Type B pancreatic cell (in vitro differentiated cells): ENCODE measurements at places on chromosomes 6 and 20.

DNA sequence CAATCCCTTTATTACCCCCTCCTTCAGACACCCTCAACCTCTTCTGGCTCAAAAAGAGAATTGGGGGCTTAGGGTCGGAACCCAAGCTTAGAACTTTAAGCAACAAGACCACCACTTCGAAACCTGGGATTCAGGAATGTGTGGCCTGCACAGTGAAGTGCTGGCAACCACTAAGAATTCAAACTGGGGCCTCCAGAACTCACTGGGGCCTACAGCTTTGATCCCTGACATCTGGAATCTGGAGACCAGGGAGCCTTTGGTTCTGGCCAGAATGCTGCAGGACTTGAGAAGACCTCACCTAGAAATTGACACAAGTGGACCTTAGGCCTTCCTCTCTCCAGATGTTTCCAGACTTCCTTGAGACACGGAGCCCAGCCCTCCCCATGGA, 2.2 kb downstream of the TNF start:
- H3K27ac ChIP-seq = no peak overlapping the region
- DNase-seq = no peak
- H3K27me3 ChIP-seq = peaks cover 34% of the 10 kb centered on the region
- H3K4me3 ChIP-seq = no peak overlapping the region
- H3K36me3 ChIP-seq = no peaks in the 10 kb centered on the region

- H3K27me3 ChIP-seq = no peaks in the 10 kb centered on the region
- H3K4me1 ChIP-seq = no peaks in the 10 kb centered on the region
- H3K27ac ChIP-seq = no peak overlapping the region
- DNase-seq = no peak
- no peaks in the 10 kb centered on the region for H3K36me3 ChIP-seq
Observed at GRCh38 chr6:75144386-75144785, 61.5 kb downstream of the COL12A1 start.

DNA sequence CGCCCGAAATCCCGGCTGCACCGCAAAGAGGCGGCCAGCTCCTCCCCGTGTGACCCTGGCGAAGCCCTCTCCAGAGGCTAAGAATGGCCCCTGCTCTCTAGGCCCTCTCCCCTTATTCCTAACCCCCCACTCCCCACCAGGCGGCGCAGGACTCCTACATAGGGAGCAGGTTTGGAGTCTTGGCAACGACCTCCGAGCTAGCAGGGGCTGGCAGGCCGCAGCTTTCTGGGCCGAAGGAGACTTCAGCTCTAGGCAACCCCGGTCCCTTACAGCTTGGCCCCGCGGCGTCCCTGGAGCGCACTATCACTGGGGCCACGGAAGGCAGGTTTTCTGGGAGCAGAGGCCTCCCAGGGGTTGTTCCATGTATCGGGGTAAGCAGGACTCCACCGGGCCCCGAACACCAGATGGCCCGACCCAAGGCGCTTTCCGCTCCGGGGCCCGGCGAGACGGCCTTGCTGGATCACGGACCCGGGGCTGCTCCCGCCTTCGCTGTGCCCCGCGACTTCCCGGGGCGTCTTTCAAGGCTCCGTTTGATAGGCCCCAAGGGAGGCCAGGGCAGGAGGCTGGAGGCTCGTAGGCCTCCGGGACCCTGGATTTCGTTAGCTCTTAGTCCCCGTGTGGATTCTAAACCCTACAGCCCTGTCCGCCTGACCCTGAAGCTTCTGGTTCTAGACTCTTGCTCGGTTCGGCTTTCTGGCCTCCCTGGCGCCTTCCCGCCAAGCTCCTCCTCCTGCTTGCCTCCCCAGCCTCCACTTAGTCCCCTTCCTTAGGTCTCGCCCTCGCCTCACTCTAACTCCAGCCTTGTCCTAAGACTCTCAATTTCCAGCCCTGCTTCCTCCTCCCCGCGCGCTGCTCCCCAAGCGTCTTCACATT, 1.9 kb downstream of the SLC32A1 start:
- peaks cover 4% of the 10 kb centered on the region for H3K36me3 ChIP-seq
- H3K27ac ChIP-seq = peak overlapping the region; percentile 43
- peaks cover 47% of the 10 kb centered on the region for H3K4me1 ChIP-seq

GRCh38 chr6:21158149-21158548, 435.4 kb upstream of the SOX4 start:
- no peaks in the 10 kb centered on the region for H3K27me3 ChIP-seq
- H3K27ac ChIP-seq = no peak overlapping the region
- no peak overlapping the region for H3K4me3 ChIP-seq
- no peak for DNase-seq
- H3K4me1 ChIP-seq = peaks cover 11% of the 10 kb centered on the region

- H3K4me1 ChIP-seq = no peaks in the 10 kb centered on the region
- H3K4me3 ChIP-seq = no peak overlapping the region
- H3K27me3 ChIP-seq = no peaks in the 10 kb centered on the region
- H3K36me3 ChIP-seq = peaks cover 14% of the 10 kb centered on the region
- no peak for DNase-seq
Observed at GRCh38 chr6:100810015-100810414, 71.1 kb downstream of the ASCC3 start.

DNA sequence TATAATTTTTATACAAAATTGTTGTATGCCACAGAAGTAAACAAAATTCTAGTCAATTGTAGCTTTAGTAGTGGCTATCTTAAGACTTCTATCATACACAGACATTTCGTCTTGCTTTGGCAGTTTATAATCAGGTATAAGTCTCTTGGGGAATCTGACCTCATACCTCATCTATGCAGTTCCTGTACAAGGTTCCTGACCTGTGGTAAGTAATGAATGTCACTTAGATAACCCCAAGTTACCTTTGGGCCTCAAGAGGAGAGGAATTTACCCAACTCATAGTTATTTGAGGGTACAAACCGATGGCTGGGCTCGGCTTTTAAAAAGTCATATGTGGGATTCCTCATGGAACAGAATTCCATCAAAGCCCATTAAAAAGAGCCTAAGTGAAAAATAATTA, 58.8 kb upstream of the UNC93A start:
- H3K4me1 ChIP-seq = peaks cover 23% of the 10 kb centered on the region
- H3K36me3 ChIP-seq = peaks cover 6% of the 10 kb centered on the region
- no peak overlapping the region for H3K27ac ChIP-seq
- no peak overlapping the region for H3K4me3 ChIP-seq
- DNase-seq = no peak
- peaks cover 54% of the 10 kb centered on the region for H3K27me3 ChIP-seq

GRCh38 chr6:153668758-153669157, 370.3 kb upstream of the OPRM1 start:
- no peak overlapping the region for H3K27ac ChIP-seq
- H3K4me1 ChIP-seq = no peaks in the 10 kb centered on the region
- H3K27me3 ChIP-seq = no peaks in the 10 kb centered on the region
- no peaks in the 10 kb centered on the region for H3K36me3 ChIP-seq
- DNase-seq = no peak

- H3K4me1 ChIP-seq = peaks cover 6% of the 10 kb centered on the region
- no peak overlapping the region for H3K27ac ChIP-seq
- no peak for DNase-seq
- no peaks in the 10 kb centered on the region for H3K36me3 ChIP-seq
- H3K4me3 ChIP-seq = no peak overlapping the region
Observed at GRCh38 chr6:29561606-29562181, 2.2 kb upstream of the UBD start.

- no peaks in the 10 kb centered on the region for H3K36me3 ChIP-seq
- H3K27ac ChIP-seq = no peak overlapping the region
- H3K27me3 ChIP-seq = peaks cover 21% of the 10 kb centered on the region
- no peak for DNase-seq
Observed at GRCh38 chr6:163830641-163831040, 416.1 kb downstream of the QKI start.

DNA sequence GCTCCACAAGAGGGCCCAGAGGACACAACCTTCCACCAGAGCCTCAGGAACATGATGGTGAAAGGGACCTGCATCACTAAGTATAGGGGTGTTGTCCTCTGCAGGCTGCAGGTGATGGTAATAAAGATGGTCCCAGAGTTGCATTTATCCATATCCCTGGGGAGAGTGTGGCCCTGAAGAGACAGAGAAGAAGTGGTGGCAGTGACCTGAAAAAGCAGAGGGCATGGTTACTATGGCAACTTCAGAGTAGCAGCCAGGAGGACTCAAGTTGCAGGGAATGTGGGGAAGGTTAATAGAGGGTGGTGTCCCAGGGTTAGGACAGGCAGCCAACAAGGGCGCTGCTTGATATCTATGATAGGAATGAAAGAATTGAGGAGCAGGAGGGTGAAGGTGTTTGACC, 57.1 kb downstream of the HLA-A start:
- no peak overlapping the region for H3K27ac ChIP-seq
- H3K4me1 ChIP-seq = no peaks in the 10 kb centered on the region
- no peaks in the 10 kb centered on the region for H3K36me3 ChIP-seq
- no peak overlapping the region for H3K4me3 ChIP-seq

GRCh38 chr20:32541323-32542258, 43.5 kb downstream of the NOL4L start:
- DNase-seq = no peak
- H3K36me3 ChIP-seq = no peaks in the 10 kb centered on the region

- no peak overlapping the region for H3K4me3 ChIP-seq
- H3K27ac ChIP-seq = no peak overlapping the region
Observed at GRCh38 chr6:69370763-69371162, 426.0 kb downstream of the LMBRD1 start.

- H3K4me3 ChIP-seq = no peak overlapping the region
- peaks cover under 1% of the 10 kb centered on the region for H3K4me1 ChIP-seq
- no peak for DNase-seq
- no peak overlapping the region for H3K27ac ChIP-seq
Observed at GRCh38 chr6:16482702-16483314, 244.4 kb downstream of the GMPR start.

GRCh38 chr6:34485321-34486060, 19.6 kb downstream of the PACSIN1 start:
- H3K27ac ChIP-seq = peak overlapping the region; percentile 78
- H3K4me1 ChIP-seq = peaks cover 6% of the 10 kb centered on the region
- no peak overlapping the region for H3K4me3 ChIP-seq
- DNase-seq = no peak
